ENCODE measurements at places on chromosomes 1 and 21. TPM values are rescaled to one million over a fixed set of nuclear protein-coding genes. Genes with fewer than 3 reads are reported as not detected.

Gene SERTAD4
- polyA plus RNA-seq: 2.8 TPM

Gene AMY1B
- polyA plus RNA-seq: not detected

Gene CR1L
- polyA plus RNA-seq: 1.3 TPM

Gene CCDC28B
- 17.8 TPM for polyA plus RNA-seq

Gene APH1A
- polyA plus RNA-seq: 191 TPM

Gene FCER1G
- polyA plus RNA-seq: 12.3 TPM

Gene LYSMD1
- 19.0 TPM for polyA plus RNA-seq

Gene OR2T2
- polyA plus RNA-seq: not detected

Gene OR2T35
- polyA plus RNA-seq: not detected

Gene XCL1
- not detected for polyA plus RNA-seq

Gene CREB3L4
- polyA plus RNA-seq: 34.4 TPM

Gene AMIGO1
- 6.2 TPM for polyA plus RNA-seq

Gene LORICRIN
- not detected for polyA plus RNA-seq

Gene CFHR2
- not detected for polyA plus RNA-seq

Gene CHD5
- polyA plus RNA-seq: 0.54 TPM

Gene VSIG8
- polyA plus RNA-seq: 0.30 TPM

Gene MMP23B
- 15.0 TPM for polyA plus RNA-seq

Gene AKR1A1
- 345 TPM for polyA plus RNA-seq

Gene OR2M3
- polyA plus RNA-seq: 0.06 TPM

Gene DNM3
- 4.2 TPM for polyA plus RNA-seq

Gene MXRA8
- polyA plus RNA-seq: 145 TPM

Gene BTBD19
- polyA plus RNA-seq: 25.7 TPM

Gene GBP7
- not detected for polyA plus RNA-seq

Gene PLXNA2
- polyA plus RNA-seq: 16.6 TPM

Gene AIDA
- polyA plus RNA-seq: 62.5 TPM

Gene EDARADD
- polyA plus RNA-seq: 7.6 TPM

Gene TTC39A
- polyA plus RNA-seq: 7.7 TPM

Gene RHD
- polyA plus RNA-seq: 3.1 TPM

Gene OR2T11
- not detected for polyA plus RNA-seq
